Cortex of kidney (tissue), 1 donor: ENCODE measurements at places on chromosomes 2 and 18.

GRCh38 chr2:164510895-164511294 lies 110.4 kb downstream of the GRB14 start:
- no peak for DNase-seq

GRCh38 chr18:52950155-52950554 lies 610.2 kb downstream of the DCC start:
- no peak for DNase-seq

- no peak for DNase-seq
Observed at GRCh38 chr2:168114619-168115018, 132.8 kb downstream of the STK39 start.

GRCh38 chr2:111050701-111051376 lies 69.9 kb upstream of the BCL2L11 start:
- no peak for DNase-seq

DNA sequence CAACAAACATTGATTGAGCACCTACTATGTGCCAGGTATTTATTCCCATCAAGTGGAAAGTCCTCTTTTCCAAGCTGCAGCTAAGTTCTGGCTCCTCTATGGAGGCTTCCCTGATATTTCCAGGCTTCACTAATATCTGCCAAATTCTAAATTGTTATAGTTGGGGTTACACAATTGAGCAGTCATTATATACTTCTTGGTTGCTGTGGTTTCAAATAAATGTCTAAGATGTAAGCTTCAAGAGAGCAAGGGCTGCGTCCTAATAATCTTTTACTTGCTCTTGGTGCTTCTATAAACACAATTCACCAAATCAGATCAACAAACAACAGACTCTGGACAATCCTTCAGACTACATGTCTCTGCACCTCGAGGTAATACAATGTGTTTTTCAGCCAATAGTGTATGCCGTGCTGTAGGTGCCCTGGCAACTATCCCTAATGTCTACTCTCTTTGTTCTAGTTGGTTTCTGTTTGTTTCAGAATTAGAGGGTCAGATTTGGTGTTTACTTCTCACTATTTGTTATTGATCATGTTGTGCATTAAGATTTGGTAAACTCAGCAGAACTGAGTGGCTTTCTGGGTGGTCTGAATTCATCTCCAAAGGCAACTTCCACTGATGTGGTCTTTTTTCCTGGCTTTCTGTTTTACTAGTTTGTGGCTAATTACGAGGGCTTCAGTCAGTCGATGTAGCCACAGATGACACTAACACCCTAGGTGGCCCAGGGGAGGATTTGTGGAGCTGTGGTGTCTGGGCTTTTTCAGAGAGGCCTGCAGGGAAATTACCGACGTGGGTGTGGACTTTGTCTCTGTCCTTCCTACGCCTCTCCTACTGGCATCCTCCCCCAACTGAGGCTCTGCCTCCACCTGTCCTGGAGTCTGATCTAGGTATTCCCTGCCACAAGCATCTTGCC lies 50.4 kb downstream of the CDCA7 start:
- no peak for DNase-seq

DNA sequence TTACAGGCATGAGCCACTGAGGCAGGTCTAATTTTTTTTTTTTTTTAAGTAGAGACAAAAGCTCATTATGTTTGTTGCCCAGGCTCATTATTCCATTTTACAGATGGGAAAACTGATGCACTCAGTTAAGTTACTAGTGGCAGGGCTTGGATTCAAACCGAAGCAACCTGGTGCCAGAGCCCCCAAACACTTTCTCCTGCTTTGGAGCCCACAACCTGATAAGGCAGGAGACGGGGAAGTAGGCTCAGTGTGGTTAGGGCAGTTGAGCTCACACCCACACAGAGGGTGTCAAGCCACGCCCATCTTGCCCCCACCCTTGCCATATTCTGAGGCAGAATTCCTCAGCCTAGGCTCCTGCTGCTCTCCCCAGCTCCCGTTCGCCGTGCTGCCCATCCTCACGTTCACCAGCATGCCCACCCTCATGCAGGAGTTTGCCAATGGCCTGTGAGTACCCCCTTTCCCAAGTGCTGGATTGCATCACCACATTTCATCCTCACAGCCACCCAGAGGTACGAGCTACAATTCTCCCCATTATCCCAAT lies 5.8 kb upstream of the CTDSP1 start:
- no peak for DNase-seq

- DNase-seq = no peak
Observed at GRCh38 chr2:138180692-138181386, 216.6 kb downstream of the HNMT start.

DNA sequence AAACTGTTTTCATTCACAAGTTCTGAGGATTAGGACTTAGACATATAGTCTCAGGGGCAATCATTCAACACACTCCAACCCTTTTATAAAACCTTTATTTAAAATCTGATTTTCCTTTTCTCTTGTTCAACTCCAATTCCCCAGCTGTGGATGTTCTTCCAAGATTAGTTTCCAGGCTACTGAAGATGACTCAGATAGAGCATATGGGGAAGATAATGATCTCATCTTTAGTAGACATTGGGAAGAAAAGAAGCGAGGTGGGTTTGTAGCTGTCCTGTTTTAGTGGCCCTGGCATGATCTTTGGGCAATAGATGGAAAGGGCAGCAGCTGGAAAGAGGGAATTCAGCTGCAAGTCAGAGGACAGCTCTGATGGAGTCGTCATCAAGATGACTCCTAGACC lies 247.7 kb upstream of the CCDC68 start:
- no peak for DNase-seq

DNA sequence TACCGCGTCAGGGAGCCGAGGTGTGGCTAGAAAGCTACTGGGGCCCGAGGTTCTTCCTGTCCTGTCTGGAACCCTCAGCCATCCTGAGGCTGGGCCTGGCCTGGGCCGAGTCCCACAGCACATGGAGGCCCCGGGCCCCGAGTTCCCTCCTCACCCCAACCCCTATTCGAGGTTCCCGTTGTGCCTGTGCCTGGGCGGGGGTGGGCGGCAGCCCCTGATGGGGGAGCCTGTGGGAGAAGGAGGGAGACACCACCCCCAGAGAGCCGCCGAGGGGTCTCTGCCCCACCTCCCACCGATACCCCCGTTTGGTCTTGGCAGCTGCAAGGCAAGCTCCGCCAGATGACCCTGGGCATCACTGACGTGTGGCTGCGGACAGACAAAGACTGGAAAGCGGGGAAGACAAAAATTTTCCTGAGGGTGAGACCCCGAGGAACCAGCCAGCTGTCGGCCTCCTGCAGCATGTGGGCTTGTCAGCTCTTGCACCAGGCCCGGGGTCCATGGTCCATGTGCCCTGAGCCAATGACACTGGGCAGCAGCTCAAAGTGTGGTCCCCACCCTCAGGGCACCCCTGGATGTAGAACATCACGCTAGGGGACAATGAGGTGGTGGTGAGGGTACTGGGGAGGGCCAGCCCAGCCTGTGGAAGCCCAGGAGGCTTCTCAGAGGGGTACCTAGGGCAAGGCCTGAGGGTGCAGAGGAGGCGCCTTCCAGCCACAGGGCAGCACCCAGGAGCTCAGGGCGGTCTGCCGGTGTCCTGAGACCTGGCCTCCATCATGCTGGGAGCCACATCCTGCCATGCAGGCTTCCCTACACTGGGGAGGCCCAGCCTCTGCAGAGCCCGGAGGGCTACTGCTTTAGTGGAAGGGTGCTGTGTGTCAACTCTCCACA lies 52.5 kb upstream of the GPR17 start:
- no peak for DNase-seq

- DNase-seq = no peak
Observed at GRCh38 chr18:4196351-4196750, 258.8 kb downstream of the DLGAP1 start.

DNA sequence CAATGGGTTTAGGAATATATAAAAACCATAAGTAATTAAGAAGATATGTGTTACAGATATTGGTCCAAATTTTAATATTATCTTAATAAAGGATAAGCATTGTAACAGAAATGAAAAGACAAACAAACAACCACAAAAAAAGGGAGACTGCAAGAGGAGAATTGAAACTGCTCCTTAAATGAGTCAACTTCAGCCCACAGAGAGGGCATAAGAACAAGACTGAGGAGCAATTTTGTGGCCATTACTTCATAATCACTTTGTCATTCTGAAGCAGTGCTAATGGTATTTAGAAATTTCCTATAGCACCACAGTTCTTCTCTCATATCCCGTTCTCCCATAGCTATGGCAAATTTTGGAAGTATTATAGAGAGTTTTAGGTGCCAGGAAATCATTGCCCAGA lies 193.2 kb upstream of the HNMT start:
- no peak for DNase-seq

- DNase-seq = no peak
Observed at GRCh38 chr18:74139888-74140287, 7.7 kb downstream of the FBXO15 start.

GRCh38 chr2:39119732-39120520 lies 925 bp downstream of the SOS1 start:
- DNase-seq = no peak
